ENCODE measurements at places on chromosomes 1 and 21. TPM values are rescaled to one million over a fixed set of nuclear protein-coding genes. Genes with fewer than 3 reads are reported as not detected.

AURKAIP1 gene
- 125 TPM for total RNA-seq

DMBX1 gene
- not detected for total RNA-seq

OLFML2B gene
- total RNA-seq = not detected

PTPN7 gene
- total RNA-seq = 183 TPM

DNA sequence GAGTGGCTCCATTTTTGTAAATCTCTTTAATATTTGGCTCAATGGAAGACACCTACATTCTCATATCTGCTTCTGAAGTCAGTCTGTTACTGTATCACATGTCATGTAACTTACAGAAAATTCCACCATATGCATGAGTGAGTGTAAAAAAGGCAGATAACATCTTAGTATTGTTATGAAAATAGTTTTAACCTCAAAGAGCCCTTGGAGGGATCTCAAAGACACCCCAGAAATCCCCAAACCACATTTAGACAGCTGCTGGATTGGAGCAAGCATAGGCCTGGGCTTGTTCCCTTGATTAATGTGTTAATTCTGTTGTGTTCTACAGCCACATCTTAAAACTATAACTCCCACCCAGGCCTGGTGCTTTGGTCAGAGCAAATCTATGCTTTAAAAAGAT, 16.9 kb downstream of the MACO1 start:
- DNase-seq = no peak

GRCh38 chr1:32100807-32101708, 6.8 kb upstream of the KPNA6 start:
- DNase-seq = no peak

GRCh38 chr21:15134701-15135470, 70.1 kb upstream of the NRIP1 start:
- DNase-seq = no peak

- DNase-seq = no peak
Observed at GRCh38 chr1:116318897-116319296, 54.1 kb upstream of the ATP1A1 start.
